ENCODE measurements at places on chromosomes 3 and 15. TPM values are rescaled to one million over a fixed set of nuclear protein-coding genes. Genes with fewer than 3 reads are reported as not detected.

DNA sequence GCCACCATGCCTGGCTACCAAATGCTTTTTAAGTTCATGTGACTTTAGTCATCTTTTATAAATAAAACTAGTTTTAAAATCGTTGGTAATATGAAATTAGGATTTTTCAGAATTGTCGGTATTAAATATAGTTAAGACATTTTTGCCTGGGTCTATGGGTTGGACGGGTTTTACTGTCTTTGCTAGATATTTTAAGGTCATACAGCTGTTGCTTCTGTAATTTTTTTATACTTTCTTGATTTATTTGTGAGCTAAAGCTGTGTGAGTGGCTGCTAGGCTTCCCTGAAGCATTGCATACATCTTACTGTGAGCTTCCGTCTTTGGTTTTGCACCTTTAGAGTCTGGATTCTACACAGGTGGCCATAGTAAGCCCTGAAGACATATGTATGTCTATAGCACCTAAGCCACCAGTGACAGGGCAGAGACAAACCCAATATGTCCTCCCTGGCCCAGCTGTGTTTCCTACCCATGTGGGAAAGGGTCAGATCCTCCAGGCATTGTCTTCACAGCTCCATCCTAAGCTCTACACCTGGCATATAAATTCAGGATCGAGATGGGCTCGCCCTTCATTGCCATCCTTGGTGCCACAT, 16.6 kb upstream of the ZNF710 start:
- DNase-seq = no peak

DNA sequence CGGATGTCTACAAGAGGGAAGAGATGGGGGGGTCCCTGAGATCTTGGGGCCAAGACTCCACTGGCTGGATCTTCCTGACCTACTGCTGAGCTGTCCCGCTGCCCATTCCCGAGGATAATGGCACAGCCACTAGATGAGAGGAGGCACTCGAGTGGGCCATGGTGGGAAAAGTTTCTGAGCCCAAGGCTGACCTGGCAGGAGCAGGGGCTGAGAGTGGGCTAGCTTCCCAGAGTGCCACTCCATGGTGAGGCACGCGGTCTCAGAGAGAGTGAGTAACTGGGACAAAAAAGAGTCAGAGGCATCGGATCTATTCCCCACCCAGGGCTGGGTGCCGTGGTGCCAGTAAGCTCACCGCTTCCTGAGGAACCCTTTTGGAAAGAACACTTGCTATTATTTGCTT, 10.9 kb downstream of the SLC51B start:
- DNase-seq = no peak

KBTBD12 gene
- not detected for total RNA-seq

GRCh38 chr15:75030023-75030413, 6.6 kb downstream of the PPCDC start:
- DNase-seq = no peak

GRCh38 chr3:159605776-159606175, 382.9 kb upstream of the IL12A start:
- no peak for DNase-seq

DNA sequence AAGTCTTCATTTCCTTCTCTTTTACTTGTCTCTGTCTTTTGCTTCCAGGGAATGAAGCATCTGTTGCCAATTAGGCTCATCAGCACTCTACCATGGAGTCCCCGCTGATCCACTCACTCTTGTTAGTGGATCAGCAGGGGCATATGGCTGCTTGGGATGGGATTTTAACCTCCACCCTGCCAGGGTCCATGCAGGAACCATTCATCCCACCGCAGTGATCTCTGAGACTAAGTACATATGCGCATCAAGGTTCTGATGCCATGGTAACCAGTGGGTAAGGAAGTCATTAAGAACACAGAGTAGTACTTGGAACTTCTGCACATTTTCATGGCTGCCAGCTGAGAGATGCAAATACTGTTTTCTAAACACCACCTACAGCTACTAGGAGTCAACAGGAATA, 374.0 kb upstream of the ALCAM start:
- DNase-seq = no peak

- DNase-seq = no peak
Observed at GRCh38 chr15:48367483-48367882, 36.3 kb downstream of the DUT start.

P2RY14 gene
- total RNA-seq = 0.16 TPM

DNA sequence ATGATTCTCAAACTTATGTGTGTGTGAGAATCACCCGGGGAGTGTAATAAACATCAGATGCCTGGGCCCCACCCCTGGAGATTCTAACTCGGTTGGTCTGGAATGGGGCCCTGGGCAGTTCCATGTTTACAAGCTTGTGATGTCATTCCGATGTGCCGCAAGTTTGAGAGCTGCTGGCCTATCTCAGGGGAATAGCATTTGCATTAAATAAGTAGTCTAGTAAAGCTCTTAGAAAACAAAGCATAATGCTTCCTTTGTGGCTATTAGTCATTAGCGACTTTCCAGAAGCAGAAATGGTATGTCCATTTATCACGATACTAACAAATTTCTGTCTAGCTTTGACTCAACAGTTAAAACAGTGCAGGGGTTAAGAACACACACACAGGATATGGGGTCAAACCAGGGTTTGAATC, 20.9 kb downstream of the PGBD4 start:
- DNase-seq = no peak

All from activated CD4-positive, alpha-beta T cell treated with anti-CD3 and anti-CD28 coated beads for 36 hours (primary cell).